ENCODE measurements at places on chromosomes 5 and 9. TPM values are rescaled to one million over a fixed set of nuclear protein-coding genes. Genes with fewer than 3 reads are reported as not detected.

SH3TC2 gene
- 0.72 TPM for total RNA-seq

GRCh38 chr9:77433675-77434445 lies 214.3 kb downstream of the GNA14 start:
- peaks cover 3% of the 10 kb centered on the region for H3K4me1 ChIP-seq
- DNase-seq, result peak; percentile 97
- H3K36me3 ChIP-seq, result no peaks in the 10 kb centered on the region
- H3K4me3 ChIP-seq, result no peak overlapping the region

ECM2 gene
- total RNA-seq, result 62.2 TPM

GRCh38 chr9:121278477-121279261 lies 10.7 kb downstream of the GSN start:
- no peaks in the 10 kb centered on the region for H3K27me3 ChIP-seq
- peak; percentile 82 for DNase-seq
- peak overlapping the region; percentile 50 for H3K4me3 ChIP-seq
- peaks cover 3% of the 10 kb centered on the region for H3K36me3 ChIP-seq
- H3K27ac ChIP-seq, result peak overlapping the region; percentile 84

GABRG2 gene
- total RNA-seq, result not detected

- peak; percentile 94 for DNase-seq
Observed at GRCh38 chr5:10563110-10563944, 543 bp upstream of the ANKRD33B start.

- no peaks in the 10 kb centered on the region for H3K4me1 ChIP-seq
- no peak overlapping the region for H3K4me3 ChIP-seq
- no peak for DNase-seq
Observed at GRCh38 chr5:1441166-1441865, 3.9 kb downstream of the SLC6A3 start.

- H3K4me3 ChIP-seq, result no peak overlapping the region
- no peaks in the 10 kb centered on the region for H3K27me3 ChIP-seq
- H3K36me3 ChIP-seq, result peaks cover 3% of the 10 kb centered on the region
Observed at GRCh38 chr9:79598562-79599345, 27.0 kb downstream of the TLE4 start.

ABO gene
- total RNA-seq, result not detected

GRCh38 chr9:27659571-27659970 lies 86.3 kb upstream of the C9orf72 start:
- H3K4me1 ChIP-seq, result no peaks in the 10 kb centered on the region
- H3K27me3 ChIP-seq, result no peaks in the 10 kb centered on the region
- H3K27ac ChIP-seq, result no peak overlapping the region

GRCh38 chr5:112006721-112007120 lies 249.7 kb upstream of the NREP start:
- peak overlapping the region; percentile 99 for H3K27ac ChIP-seq
- no peak overlapping the region for H3K4me3 ChIP-seq
- no peaks in the 10 kb centered on the region for H3K36me3 ChIP-seq
- peaks cover 38% of the 10 kb centered on the region for H3K4me1 ChIP-seq
- no peaks in the 10 kb centered on the region for H3K27me3 ChIP-seq

DNA sequence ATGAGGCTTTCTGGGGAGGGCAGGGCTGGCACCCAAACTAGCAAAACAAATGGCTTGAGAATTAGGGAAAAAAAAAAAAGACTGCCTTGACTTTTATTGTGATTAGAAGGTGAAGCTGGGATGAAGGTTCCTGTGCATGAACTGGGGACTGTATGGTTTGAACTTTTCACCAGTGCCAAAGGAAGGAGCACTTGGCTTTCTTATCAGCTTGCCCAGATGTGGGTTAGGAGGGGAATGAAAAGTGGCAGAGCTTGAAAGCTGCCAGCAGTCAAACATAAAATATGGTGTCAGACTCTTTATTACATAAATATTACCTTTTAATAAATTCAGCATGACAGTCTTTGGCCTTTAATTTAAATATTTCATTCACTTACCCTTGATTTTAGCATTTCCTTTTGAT lies 182.5 kb downstream of the PSAT1 start:
- H3K36me3 ChIP-seq, result no peaks in the 10 kb centered on the region
- no peaks in the 10 kb centered on the region for H3K4me1 ChIP-seq
- no peak for DNase-seq
- H3K4me3 ChIP-seq, result no peak overlapping the region
- no peaks in the 10 kb centered on the region for H3K27me3 ChIP-seq

DNA sequence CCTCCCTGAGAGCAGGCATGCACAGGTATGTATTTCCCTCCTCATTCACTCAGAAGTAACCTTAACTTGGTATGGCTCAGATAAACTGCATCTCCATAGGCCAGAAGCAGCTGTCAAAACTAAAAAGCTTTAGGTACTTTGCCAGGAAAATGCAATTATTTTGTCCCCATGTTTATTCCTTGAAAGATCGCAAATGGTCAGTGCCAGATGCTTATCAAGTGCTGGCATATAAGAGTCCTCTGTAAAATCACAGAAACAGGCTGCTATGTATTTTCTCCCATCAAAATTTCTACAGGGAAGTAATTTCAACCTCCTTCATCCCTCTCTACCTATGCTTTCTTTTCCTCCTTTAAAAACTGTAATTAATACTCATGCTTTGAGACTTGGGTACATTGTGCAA lies 12.7 kb downstream of the PCDHAC2 start:
- H3K27ac ChIP-seq, result no peak overlapping the region
- H3K4me1 ChIP-seq, result no peaks in the 10 kb centered on the region
- DNase-seq, result no peak
- no peaks in the 10 kb centered on the region for H3K27me3 ChIP-seq
- H3K36me3 ChIP-seq, result no peaks in the 10 kb centered on the region

DNA sequence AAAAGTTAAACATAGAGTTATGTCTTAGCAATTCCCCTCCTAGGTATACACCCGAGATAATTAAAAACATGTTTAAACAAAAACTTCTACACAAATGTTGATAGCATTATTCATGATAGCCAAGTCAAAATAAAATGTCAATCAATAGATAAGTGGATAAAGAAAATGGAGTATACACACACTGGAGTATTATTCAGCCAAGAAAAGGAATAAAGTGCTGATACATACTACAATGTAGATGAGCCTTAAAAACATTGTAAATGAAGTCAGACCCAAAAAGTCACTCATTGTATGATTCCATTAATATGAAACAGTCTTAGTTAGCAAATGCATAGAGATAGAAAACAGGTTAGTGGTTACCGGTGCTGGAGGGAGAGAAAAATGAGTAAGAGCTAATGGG lies 34.3 kb upstream of the SHB start:
- H3K27ac ChIP-seq, result no peak overlapping the region
- peaks cover 18% of the 10 kb centered on the region for H3K27me3 ChIP-seq
- no peaks in the 10 kb centered on the region for H3K4me1 ChIP-seq
- H3K36me3 ChIP-seq, result no peaks in the 10 kb centered on the region
- H3K4me3 ChIP-seq, result no peak overlapping the region
- no peak for DNase-seq

ANKS6 gene
- 21.7 TPM for total RNA-seq

DNA sequence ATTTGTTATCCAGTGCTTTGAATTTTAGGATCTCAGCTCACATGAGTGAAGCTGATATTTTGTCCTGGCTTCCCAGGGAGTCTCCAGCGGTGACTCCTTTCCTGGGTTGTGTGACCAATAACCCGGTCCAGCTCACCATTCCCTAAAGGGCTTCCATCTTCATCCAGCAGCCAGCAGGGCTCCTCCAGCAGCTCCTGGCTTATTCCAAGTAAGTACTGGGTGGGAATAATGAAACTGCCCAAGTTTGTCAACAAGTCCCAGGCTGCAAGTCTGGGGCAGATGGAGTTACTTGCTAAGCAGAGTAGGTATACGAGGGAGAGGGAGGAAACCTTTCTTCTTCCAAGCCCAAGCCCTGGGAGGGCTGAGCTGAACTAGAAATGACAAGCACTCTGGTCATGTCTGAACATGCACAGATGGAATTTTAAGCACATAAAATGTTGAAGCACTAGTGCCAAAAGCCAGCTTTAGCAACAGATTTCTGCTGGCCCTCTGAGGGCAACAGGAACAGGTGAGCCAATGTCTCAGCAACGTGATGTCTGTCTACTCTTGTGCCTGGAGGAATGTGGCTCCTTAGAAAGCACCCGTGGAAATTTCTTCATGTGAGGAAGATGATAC lies 153.7 kb upstream of the DAPK1 start:
- no peak overlapping the region for H3K4me3 ChIP-seq
- no peaks in the 10 kb centered on the region for H3K36me3 ChIP-seq
- H3K27me3 ChIP-seq, result peaks cover 5% of the 10 kb centered on the region

DNA sequence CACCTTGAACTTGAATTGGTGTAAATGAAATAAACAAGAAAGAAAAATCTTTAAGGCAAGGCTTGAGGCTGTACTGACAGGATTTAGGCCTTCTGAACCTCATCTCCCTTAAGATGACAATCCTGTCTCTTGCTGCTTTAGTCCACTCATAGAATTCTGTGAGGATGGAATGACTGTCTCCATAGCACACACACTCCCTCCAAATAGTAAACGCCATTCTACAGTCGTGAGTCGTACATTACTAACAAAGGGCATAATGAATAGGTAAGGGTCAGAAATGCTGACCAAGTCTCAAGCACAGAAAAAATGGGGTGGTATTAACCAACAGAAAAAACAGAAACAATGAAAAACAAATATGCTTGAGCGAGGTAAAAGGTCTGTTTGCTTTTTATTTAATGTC lies 71.8 kb upstream of the SIMC1 start:
- H3K27ac ChIP-seq, result no peak overlapping the region
- DNase-seq, result no peak
- no peak overlapping the region for H3K4me3 ChIP-seq

SLC23A1 gene
- not detected for total RNA-seq

DNA sequence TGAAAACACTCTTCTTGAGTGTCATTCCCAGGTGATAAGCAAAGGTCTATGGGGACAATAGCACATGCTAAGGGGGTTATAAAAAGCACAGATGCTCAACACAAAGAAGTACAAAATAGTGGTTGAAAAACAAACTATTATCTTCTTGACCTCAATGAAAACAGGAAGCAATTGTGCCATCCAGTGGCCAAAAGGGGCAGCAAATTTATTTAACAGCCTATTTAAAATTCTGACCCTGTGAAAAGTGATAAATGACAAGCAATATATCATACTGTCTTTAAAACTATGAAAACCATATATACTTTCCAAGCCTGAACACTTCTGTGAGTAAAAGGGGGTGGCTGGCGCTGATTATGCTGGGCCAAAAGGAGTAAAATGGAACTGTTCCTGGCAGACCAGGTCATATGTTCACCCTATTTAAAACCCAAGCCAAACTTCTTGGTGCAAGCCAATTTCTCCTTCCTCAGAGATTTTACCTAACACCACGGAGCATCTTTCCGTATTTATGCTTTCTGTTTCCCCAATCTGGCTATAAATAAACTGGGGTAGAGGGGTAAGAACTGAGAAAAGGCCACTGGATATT lies 29.7 kb downstream of the TEX10 start:
- peaks cover 42% of the 10 kb centered on the region for H3K36me3 ChIP-seq
- no peaks in the 10 kb centered on the region for H3K27me3 ChIP-seq
- no peak overlapping the region for H3K27ac ChIP-seq
- H3K4me1 ChIP-seq, result peaks cover under 1% of the 10 kb centered on the region
- H3K4me3 ChIP-seq, result no peak overlapping the region
- DNase-seq, result no peak

- H3K4me1 ChIP-seq, result peaks cover 3% of the 10 kb centered on the region
- H3K4me3 ChIP-seq, result no peak overlapping the region
- no peaks in the 10 kb centered on the region for H3K27me3 ChIP-seq
- H3K27ac ChIP-seq, result no peak overlapping the region
Observed at GRCh38 chr5:16588434-16589214, 28.2 kb downstream of the RETREG1 start.

DNA sequence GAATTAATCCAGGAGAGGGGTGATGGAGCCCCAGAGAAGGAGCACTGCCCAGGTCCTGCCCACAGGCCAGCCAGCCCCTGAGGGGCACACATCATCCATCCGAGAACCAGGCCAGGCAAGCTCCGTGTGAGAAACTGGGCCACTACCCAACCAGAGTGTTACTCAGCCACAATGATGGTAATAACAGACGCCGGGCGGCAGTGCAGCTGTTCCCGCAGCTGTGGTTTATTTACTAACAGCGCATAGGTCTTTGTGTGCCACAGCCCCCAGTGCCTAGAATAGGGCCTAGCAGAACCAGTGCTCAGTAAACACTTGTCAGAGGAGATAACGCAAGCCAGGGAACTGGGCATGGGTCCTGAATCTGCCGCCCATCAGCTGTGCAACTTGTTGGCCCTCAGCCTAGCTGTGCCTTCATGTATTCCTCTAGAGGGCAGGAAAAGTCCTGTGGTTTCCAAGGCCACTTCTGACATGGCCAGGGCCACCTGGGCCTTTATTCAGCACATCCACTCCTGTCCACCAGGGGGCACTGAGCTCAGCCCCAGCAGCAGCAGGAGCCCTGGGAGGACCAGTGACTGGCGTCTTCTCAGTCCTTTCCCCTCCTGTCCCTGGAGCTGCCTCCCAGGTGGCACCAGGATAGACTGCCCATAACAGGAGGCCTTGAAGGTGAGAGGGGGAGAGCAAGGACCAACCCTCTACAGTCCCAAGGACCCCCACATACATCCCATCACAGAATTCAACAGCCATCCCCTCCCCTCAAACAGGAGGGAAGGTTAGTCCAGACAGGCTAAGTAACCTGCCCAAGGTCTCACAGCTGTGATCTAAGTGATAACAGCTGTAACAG lies 2.1 kb downstream of the MXD3 start:
- no peaks in the 10 kb centered on the region for H3K27me3 ChIP-seq
- peaks cover 35% of the 10 kb centered on the region for H3K4me1 ChIP-seq
- peak; percentile 96 for DNase-seq
- no peak overlapping the region for H3K27ac ChIP-seq
- H3K4me3 ChIP-seq, result no peak overlapping the region
- H3K36me3 ChIP-seq, result peaks cover 37% of the 10 kb centered on the region

GRCh38 chr9:35026671-35027070 lies 37.1 kb downstream of the DNAJB5 start:
- H3K27me3 ChIP-seq, result no peaks in the 10 kb centered on the region
- no peak overlapping the region for H3K4me3 ChIP-seq
- peak overlapping the region; percentile 30 for H3K27ac ChIP-seq
- H3K4me1 ChIP-seq, result peaks cover 16% of the 10 kb centered on the region
- peaks cover 5% of the 10 kb centered on the region for H3K36me3 ChIP-seq

GRCh38 chr5:53929570-53929969 lies 369.1 kb downstream of the NDUFS4 start:
- H3K36me3 ChIP-seq, result no peaks in the 10 kb centered on the region
- DNase-seq, result no peak
- H3K27me3 ChIP-seq, result no peaks in the 10 kb centered on the region
- no peak overlapping the region for H3K4me3 ChIP-seq

- H3K36me3 ChIP-seq, result peaks cover 25% of the 10 kb centered on the region
- H3K4me3 ChIP-seq, result no peak overlapping the region
- no peaks in the 10 kb centered on the region for H3K4me1 ChIP-seq
Observed at GRCh38 chr9:127654619-127655018, 42.5 kb downstream of the STXBP1 start.

DNAJA1 gene
- total RNA-seq, result 64.8 TPM

SLC22A4 gene
- total RNA-seq, result 3.8 TPM

- H3K36me3 ChIP-seq, result no peaks in the 10 kb centered on the region
- DNase-seq, result no peak
- peaks cover 25% of the 10 kb centered on the region for H3K27me3 ChIP-seq
- H3K27ac ChIP-seq, result no peak overlapping the region
Observed at GRCh38 chr5:149656576-149657182, 73.4 kb upstream of the PPARGC1B start.

- no peaks in the 10 kb centered on the region for H3K36me3 ChIP-seq
- no peak overlapping the region for H3K4me3 ChIP-seq
- H3K27ac ChIP-seq, result no peak overlapping the region
- no peaks in the 10 kb centered on the region for H3K27me3 ChIP-seq
- no peaks in the 10 kb centered on the region for H3K4me1 ChIP-seq
Observed at GRCh38 chr9:105373723-105374122, 74.1 kb upstream of the FSD1L start.

Data from osteoblast (primary cell).